ENCODE measurements at places on chromosomes 5 and 9. TPM values are rescaled to one million over a fixed set of nuclear protein-coding genes. Genes with fewer than 3 reads are reported as not detected.

DNA sequence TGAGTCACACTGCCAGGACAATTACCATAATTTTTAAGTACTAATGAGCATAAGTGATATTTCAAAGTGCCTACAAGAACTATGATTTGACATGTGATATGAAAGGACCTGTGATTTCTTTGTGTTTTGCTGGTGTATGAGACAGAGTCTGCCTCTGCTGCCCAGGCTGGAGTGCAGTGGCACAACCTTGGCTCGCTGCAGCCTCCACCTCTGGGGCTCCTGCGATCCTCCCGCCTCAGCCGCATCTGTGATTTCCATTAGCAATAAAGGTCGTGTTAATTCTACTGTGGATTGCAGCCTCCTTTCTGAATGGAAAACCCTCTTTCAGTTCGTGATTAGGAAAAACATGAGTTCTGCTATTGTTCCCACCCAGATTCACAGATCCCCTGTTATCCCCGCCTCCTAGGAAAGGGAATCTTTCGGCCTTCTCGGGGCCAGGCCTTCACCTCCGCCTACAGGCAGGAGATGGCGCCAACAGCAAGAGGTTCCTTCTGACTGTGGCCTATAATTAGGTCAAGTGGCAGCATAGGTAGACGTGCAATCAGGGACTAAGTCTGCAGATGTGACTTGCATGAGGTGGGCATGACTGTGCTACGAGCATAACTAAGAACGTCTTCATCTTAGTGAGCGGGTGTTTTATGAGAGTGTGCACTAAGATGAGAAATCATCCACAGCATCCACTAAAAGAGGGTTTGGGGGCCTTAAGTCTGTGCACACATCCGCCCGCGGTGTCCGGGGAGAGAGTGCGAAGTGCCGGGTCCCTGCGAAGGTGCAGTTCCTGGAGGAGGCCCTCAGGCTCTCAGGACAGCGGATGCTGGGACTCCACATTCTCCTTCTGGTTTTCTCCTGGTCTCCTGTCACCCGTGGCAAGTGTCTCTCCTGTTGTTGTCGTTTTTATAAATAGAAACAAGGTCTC, 23.1 kb downstream of the TRIM7 start:
- H3K4me1 ChIP-seq, result peaks cover 4% of the 10 kb centered on the region
- H3K27ac ChIP-seq, result no peak overlapping the region
- H3K36me3 ChIP-seq, result no peaks in the 10 kb centered on the region
- H3K27me3 ChIP-seq, result peaks cover 2% of the 10 kb centered on the region
- H3K4me3 ChIP-seq, result no peak overlapping the region

- peaks cover 4% of the 10 kb centered on the region for H3K36me3 ChIP-seq
- no peaks in the 10 kb centered on the region for H3K27me3 ChIP-seq
- H3K4me3 ChIP-seq, result no peak overlapping the region
- H3K4me1 ChIP-seq, result peaks cover 7% of the 10 kb centered on the region
These were observed 46.7 kb downstream of the POC5 start for GRCh38 chr5:75670577-75670976.

DNA sequence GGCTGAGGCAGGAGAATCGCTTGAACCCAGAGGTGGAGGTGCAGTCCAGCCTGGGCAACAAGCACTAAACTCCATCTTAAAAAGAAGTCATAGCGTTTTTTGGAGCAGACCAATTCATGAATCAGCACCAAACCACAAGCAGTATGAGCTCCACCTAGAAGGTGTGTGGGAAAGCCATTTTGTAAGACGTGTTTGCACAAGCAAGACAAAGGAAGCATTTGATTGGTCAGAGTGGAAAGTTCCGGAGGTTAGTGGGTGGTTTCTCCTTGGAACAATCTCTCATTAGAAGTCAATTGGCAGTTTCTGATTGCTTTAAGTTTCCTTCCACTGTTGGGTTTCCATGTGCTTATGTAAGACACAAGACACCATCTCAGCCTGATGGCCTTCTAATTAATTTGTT, 5.0 kb downstream of the SRD5A1 start:
- no peak overlapping the region for H3K4me3 ChIP-seq
- no peak for DNase-seq
- H3K27ac ChIP-seq, result no peak overlapping the region
- H3K27me3 ChIP-seq, result no peaks in the 10 kb centered on the region

DNA sequence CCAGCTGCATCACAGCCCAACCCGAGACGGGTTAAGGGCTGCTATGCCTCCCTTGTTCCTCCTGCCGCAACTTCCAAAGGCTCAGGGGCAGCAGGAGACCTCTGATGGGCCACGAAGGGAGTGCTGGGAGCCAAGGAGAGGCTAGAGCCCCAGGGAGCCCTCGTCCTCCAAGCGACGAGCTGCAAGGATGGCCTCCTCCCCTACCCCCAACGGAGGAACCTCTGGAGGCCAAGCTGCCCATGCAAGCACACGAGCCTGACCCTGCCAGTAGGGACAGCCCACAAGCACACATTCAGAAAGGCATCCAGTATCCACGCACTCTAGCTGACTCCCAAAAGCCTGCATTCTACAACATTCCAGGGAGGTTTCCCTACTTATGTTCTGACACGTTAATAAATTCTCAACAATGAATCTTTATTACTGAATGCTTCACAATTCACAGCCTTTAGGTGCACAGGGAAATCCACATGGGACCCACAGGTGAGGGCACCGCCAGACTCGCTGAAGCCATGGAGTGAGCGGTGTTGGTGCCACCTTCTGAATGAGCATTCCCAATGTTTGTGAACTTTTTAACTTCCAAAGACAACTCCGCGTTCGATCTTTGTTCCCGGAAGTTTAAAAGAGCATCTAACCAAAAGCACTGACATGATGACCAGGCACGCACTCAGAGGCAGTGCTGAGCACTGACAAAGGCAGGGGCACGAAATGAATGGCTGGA, 28.7 kb downstream of the IPPK start:
- no peak overlapping the region for H3K27ac ChIP-seq
- no peaks in the 10 kb centered on the region for H3K27me3 ChIP-seq
- peaks cover 41% of the 10 kb centered on the region for H3K36me3 ChIP-seq
- H3K4me1 ChIP-seq, result no peaks in the 10 kb centered on the region
- DNase-seq, result no peak
- no peak overlapping the region for H3K4me3 ChIP-seq

GRCh38 chr5:139982975-139983240, 60.2 kb downstream of the NRG2 start:
- DNase-seq, result no peak
- H3K27me3 ChIP-seq, result peaks cover 10% of the 10 kb centered on the region
- no peaks in the 10 kb centered on the region for H3K4me1 ChIP-seq

GRCh38 chr9:137000177-137000930, 4.0 kb upstream of the CLIC3 start:
- no peak for DNase-seq
- H3K27ac ChIP-seq, result no peak overlapping the region
- H3K27me3 ChIP-seq, result no peaks in the 10 kb centered on the region
- no peak overlapping the region for H3K4me3 ChIP-seq

DNA sequence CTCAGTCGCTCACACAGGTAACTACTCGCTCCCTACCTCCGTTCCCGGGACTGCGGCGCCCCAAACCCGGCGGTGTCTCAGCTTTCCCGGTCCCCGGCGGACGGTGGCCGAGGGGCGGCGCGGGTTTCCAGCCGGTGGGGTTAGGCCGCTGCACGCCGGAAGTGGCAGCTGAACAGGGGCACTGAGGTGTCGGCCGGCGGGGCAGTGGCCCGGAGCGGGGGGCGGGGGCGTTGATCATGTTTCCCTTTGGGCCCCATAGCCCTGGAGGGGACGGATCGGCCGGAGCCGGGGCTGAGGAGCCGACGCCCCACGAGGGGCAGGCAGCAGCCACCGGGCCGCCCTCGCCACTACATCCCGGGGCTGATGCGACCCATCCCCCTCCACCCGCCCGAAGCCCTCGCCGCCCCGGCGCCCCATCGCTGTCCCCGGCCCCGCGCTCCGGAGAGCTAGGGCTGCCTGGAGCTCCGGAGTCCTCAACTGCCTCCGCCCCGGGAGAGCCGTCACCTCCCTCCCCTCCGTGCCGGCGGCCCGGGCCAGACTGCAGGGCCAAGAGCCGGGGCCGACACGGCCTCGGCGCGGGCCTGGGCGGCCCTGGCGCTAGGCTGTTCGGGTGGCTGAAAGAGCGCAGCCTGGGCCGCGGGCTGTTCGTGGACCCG, at the start of gene DCAF10:
TSS of gene DCAF10 (plus strand) at position 167 of the 656 bp plus-strand sequence. CDS start at position 237, 70 bp downstream.
- H3K4me3 ChIP-seq, result peak within 1 kb of the TSS; percentile 97
- peak; percentile 89 for DNase-seq
- H3K27ac ChIP-seq, result peak within 1 kb of the TSS; percentile 78
- H3K4me1 ChIP-seq, result peaks cover 7% of the 10 kb centered on the region
- peaks cover 5% of the 10 kb centered on the region for H3K36me3 ChIP-seq

DNA sequence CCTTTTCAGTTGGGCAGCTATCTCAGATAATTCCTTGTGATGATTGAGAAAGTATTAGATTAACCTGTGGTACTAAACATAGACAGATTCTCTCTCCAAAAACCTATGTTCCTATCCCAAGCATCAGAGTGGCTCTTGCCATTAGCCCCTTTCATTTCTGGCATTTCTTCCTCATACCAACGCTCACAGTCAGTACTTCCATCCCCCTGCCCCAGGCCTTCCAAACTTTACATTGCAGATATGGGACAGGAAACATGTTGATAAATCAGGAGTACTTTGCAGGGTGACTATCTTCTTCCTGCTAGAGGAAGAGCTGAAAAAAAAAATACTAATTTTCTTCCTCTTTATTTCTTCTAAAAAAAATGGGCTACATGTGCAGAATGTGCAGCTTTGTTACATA, 442.6 kb upstream of the RGMB start:
- no peak overlapping the region for H3K27ac ChIP-seq
- no peak overlapping the region for H3K4me3 ChIP-seq
- no peaks in the 10 kb centered on the region for H3K27me3 ChIP-seq
- no peaks in the 10 kb centered on the region for H3K4me1 ChIP-seq

DNA sequence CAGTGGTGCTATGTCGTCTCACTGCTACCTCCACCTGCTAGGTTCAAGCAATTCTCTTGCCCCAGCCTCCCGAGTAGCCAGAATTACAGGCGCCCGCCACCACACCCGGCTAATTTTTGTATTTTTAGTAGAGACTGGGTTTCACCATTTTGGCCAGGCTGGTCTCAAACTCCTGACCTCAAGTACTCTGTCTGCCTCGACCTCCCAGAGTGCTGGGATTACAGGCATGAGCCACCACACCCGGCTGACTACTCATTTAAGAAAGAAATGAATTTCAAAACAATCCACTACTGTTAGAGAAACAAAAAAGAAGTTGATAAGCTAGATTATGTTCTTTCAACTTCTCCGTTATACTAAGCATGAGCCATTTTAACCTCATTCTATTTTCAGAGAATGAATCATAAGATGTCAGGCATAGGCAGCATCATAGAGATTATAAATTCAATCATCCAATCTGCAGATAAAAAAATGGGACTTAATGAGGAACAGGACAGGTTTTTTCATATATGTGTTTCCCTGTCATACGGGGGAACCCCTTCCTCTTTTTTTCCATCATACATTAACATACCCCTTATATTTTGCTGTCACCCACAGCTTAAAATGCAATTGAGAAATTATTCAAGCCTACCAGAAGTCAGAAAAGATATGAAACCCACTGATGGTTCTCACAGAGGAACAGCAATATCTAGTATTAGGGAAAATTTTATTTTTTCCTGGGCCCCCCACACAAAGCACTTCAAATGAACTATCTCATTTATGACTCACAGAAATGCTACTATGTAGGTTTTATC, 26.5 kb upstream of the ADRB2 start:
- H3K27me3 ChIP-seq, result no peaks in the 10 kb centered on the region
- no peak overlapping the region for H3K4me3 ChIP-seq
- H3K27ac ChIP-seq, result no peak overlapping the region
- H3K4me1 ChIP-seq, result no peaks in the 10 kb centered on the region
- DNase-seq, result no peak

GRCh38 chr9:3177936-3178335, 334.0 kb upstream of the PUM3 start:
- no peaks in the 10 kb centered on the region for H3K4me1 ChIP-seq
- no peak overlapping the region for H3K27ac ChIP-seq
- no peak overlapping the region for H3K4me3 ChIP-seq
- no peaks in the 10 kb centered on the region for H3K27me3 ChIP-seq
- no peaks in the 10 kb centered on the region for H3K36me3 ChIP-seq

GRCh38 chr5:132020568-132021339, 9.3 kb upstream of the ACSL6 start:
- H3K4me3 ChIP-seq, result no peak overlapping the region
- no peaks in the 10 kb centered on the region for H3K36me3 ChIP-seq
- DNase-seq, result no peak
- H3K27ac ChIP-seq, result no peak overlapping the region
- no peaks in the 10 kb centered on the region for H3K4me1 ChIP-seq

DNA sequence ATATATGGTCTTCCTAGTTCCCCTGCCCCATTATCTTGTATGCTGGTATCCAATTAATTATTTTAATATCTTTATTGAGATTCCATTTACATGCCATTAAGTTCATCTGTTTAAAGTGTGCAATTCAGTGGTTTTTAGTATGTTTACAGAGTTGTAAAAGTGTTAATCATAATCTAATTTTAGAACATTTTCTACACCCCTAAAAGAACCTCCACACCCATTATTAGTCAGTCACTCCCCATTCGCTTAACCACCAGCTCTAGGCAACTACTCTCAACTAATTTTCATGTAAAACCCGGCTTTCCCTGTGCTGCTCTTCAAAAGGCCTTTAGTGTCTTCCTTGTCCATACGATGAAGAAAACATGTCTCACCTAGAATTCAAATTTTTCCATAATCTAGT, 20.8 kb upstream of the CAVIN4 start:
- H3K27ac ChIP-seq, result no peak overlapping the region
- no peaks in the 10 kb centered on the region for H3K4me1 ChIP-seq
- no peak overlapping the region for H3K4me3 ChIP-seq
- no peak for DNase-seq
- no peaks in the 10 kb centered on the region for H3K27me3 ChIP-seq

GRCh38 chr5:138620663-138621224, 45.5 kb upstream of the HSPA9 start:
- DNase-seq, result no peak
- no peaks in the 10 kb centered on the region for H3K27me3 ChIP-seq
- H3K27ac ChIP-seq, result no peak overlapping the region
- no peaks in the 10 kb centered on the region for H3K4me1 ChIP-seq
- no peaks in the 10 kb centered on the region for H3K36me3 ChIP-seq

GRCh38 chr5:176697934-176698538, 50.8 kb downstream of the TSPAN17 start:
- H3K4me3 ChIP-seq, result no peak overlapping the region
- no peak overlapping the region for H3K27ac ChIP-seq
- peaks cover 44% of the 10 kb centered on the region for H3K27me3 ChIP-seq
- H3K4me1 ChIP-seq, result peaks cover 7% of the 10 kb centered on the region

GRCh38 chr9:95605816-95606488, 89.2 kb upstream of the PTCH1 start:
- H3K27ac ChIP-seq, result no peak overlapping the region
- no peaks in the 10 kb centered on the region for H3K27me3 ChIP-seq
- H3K36me3 ChIP-seq, result no peaks in the 10 kb centered on the region
- peaks cover 8% of the 10 kb centered on the region for H3K4me1 ChIP-seq
- no peak for DNase-seq

WWC1 gene
- not detected for total RNA-seq

FOXD4L5 gene
- total RNA-seq, result 0.33 TPM

GCNT4 gene
- 0.05 TPM for total RNA-seq

EQTN gene
- total RNA-seq, result not detected

C9orf50 gene
- not detected for total RNA-seq

DAPK1 gene
- 62.0 TPM for total RNA-seq

QRFP gene
- not detected for total RNA-seq

LECT2 gene
- not detected for total RNA-seq

INSL6 gene
- total RNA-seq, result not detected

ANKRD34B gene
- total RNA-seq, result 2.9 TPM

Data from SJCRH30 (cell line).